ENCODE measurements at places on chromosomes 2 and 18.
A peak's percentile ranks its signal among the peaks of the same experiment; 100 is the strongest.

GRCh38 chr2:16407358-16407757, 258.3 kb downstream of the CYRIA start:
- DNase-seq = no peak

DNA sequence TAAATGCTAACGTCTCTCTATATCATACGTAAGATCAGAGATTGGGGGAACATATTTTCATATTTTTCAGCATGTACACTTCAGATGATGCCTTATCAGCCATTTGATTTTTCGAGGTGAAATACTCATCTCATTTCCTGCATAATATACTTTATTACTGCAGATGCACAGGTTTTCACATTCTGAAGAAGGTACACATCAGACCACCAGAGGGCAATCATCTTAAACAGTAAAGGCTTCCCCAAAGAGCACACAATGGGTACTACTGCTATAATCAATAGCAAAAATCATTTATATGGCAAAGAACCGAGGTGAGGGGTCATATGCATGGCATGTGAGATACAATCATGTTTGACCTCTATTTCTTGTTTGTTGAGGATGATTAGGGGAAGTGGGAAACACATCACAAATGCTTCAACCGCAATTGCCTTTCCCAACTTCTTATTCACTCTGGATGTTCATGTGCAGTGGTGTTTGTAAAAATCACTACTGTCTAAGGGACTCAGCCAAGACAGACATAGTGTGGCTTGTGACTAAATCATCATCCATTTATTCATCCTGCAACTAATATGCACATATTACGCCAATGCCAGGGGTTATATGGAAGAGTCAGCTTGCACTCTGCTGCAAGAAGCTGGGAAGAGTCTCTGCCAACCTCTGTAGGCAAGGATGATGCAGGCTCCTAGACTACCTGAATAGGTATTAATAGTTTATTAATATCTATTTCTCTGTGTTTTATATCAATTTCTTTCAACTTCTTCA, 118.7 kb downstream of the EPB41L3 start:
- DNase-seq = no peak

DNA sequence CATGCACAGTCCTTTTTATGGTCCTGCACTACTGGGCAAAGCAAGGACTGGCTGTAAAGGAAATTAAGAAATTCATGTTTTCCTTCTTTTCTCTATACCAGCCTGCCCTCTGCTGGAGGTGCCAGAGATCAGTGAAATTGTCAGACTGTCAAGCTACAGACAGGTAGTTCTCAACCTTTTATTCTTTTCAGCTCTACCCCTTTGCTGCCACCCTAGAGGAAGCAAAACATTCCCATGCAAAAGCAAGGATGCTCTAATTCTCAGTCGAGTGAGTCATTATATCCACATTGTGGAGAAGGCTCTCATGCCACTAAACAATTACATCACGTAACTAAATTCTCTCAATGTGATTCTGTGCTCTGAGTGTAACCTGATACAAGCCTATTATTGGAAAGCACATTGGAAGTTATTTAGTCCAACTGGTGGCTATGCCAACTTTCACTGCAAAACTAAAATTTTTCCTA, 25.0 kb upstream of the RAPGEF4 start:
- peak; percentile 25 for DNase-seq

DNA sequence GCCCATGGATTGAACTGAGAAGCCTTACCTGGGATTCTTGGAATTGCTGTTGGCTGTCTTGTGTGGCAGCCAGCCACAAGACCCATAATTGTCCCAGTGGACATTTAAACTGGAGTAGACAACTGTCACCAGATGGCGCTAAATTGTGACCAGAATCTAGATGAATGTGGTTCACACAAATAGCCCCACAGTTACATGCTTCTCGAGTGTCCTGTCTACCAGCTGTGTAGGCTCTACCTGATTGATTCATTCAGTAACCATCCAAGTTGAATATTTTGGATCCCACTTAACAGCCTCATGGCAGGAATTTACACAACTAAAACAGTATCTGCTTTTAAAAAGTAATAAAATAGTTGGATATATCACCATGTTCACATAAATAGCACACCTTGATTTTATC, 73.2 kb downstream of the MAP4K4 start:
- no peak for DNase-seq

DNA sequence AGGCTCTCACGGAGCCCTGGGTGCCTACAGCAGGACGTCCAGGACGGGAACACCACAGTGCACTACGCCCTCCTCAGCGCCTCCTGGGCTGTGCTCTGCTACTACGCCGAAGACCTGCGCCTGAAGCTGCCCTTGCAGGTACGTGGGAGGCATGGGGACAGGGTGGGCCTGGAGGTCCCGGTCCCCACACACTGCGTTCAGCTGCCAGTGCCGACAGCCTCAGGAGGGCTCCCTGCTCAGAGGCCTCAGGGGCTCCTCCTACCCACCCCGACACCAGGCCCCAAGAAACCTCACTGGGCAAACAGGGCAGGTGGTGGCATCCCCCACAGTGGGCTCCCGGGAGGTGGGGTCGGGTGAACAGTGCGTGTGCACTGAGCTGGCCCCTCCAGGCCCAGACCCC, 10.8 kb downstream of the ANO7 start:
- DNase-seq = no peak

DNA sequence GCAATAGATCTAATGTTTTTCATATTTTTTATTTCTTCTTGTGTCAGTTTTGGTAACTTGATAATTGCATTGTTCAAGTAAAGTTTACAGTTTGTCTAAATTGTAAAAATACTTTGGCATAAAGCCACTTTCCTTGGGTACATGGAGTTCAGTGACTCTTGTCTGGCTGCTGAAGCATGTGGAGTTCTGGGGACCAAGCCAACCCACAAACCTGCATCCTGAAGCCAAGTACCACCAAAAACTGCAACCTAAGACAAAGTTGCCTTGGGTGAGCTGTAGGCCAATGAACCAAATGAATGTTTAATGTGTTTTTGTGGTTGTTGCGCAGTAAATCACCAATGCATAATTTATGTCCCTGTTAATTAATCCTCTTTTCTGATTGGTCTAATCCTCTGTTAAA, 872.6 kb downstream of the BCL11A start:
- DNase-seq = no peak

GRCh38 chr2:144452169-144452988, 67.5 kb downstream of the ZEB2 start:
- no peak for DNase-seq

DNA sequence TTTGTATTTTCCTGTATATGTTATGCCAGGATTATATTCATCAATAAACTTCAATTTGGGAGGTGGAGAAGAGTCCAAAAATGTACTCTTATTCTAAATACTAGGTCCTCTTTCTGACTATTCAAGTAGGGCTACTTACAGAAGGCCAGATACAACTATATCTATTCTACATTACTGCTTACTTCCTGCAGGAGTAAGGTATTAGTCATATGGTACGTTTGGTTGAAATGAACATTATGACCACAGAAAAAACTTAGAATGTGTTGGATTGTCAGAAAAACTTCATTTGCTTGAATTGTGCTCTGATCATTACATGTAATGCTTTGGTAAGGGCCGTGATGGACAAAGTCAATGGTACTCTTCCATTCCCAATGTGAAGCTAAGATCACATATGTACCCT, 35.0 kb downstream of the STAT4 start:
- no peak for DNase-seq

DNA sequence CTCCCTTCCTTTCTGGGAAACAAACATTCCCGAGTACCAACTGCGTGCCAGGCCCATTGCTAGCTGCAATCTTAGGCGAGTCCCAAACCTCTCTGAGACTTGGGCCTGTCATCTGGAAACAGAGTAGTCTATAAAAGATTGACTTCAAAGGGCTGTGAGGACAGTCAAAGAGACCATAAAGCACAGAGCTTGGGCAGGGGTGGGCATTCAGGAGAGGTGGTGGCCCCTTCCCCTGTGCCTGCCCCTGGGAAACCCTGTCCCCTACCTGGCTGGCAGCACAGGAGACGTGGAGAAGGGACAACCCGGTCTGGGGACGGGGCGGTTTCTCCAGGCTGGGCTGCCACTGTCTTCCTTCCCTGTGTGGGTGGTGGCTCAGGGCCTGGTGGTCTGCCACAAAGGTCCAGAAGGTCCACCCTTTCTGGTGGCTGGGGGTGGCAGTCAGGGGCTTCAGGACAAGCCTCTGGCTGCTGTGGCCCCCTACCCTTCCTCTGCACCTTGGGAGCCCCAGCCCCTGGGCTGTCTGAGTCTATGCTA, 33.9 kb upstream of the FOSL2 start:
- no peak for DNase-seq

DNA sequence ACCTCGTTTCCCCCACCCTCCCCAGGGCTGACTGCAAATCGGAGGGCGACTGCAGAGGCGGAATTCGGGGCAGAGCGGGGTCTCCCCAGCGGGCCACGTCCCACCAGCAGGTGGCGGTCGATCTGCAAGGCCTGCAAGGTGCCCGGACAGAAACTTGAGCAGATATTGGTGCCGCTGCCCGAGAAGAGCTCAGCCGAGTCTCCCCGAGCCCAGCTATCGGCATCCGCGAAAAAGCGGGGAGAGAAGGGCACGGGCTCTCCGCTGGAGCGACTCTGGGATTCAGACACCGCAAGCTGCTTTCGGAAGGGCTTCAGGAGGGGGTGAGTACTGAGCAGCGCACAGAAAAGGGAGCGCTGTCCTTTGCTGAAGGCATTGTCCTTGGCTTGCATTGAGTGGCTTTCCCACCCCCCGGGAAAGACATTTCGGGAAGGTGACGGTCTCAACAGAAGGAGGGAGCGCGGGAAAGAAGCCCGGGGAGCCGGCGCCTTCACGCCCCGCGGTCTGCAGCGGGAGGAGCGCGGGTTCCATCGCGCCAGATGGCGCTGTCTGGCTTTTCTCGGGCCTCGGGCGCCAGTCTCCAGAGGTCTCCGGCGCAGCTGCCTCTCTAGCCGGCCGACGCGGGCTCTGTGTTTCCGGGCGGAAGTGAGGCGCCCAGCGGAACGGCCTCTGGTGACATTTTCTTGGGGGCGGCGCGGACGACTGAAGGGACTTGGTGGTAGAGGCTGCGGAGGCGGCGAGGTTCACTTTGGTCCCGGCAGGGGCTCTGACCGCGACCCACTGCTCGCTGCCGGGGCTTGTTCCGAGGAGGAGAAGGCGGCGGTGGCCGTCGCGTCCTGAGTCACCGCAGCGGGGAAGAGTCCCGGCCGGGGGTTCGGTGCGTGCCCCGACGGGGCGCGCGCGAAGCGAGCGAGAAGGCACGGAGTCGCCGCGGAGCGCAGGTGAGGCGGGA, 69.5 kb downstream of the HAUS1 start:
- peak; percentile 82 for DNase-seq

- DNase-seq = no peak
These were observed 37.1 kb upstream of the ZCCHC2 start for GRCh38 chr18:62485684-62486083.

DNA sequence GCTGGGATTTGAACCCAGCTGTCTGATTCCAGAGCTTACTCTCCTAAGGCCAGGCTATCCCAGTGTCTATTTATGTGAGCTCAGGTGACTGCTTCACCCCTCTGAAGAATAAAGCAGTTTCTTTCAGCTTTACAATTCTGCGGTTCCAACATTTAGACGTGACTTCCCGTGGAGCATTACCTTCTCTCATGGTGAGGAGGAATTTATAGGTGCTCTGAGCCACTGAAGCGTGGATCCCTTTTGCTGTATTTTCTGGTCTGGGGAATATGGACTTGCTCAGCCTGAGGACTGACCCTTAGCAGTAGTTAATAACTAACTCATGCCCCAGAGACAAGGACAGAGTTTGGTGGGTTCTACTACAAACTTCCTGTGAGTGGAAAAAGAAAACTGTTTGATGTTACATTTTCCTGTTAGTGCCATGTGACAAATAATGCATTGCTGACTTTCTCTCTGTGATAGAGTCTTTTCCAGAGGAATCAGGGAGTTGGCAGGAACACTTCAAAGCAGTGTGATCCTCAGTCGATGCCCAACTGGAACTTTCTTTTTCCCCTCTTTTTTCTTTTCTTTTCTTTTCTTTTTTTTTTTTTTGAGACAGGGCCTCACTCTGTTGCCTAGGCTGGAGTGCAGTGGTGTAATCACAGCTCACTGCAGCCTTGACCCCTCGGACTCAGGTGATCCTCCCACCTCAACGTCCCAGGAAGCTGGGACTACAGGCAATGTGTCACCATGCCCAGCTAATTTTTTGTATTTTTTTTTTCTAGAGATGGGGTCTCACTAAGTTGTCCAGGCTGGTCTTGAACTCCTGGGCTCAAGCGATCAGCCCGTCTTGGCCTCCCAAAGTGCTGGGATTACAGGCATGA, 21.9 kb downstream of the CASP10 start:
- no peak for DNase-seq

- DNase-seq = no peak
These were observed 82.0 kb downstream of the SMAD7 start for GRCh38 chr18:48868468-48869466.

DNA sequence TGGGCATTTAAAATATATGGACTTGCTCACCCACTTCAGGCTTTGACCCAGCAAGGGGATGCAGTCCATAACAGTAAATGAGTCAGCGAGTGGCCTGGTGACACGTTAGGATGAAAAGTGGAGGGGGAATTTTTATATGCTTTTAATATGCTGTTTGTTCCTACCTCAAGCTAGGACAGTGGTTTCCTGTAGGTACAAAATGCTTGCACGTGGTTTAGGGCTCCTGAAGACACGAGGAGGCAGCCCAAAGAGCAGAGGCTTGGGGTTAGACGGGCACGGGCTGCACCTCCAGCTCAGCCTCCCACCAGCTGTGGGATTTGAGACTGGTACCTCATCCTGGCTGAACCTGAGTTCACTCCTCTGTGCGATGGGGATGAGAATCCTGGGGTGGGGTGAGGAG, 306.2 kb upstream of the CXCR4 start:
- DNase-seq = no peak

DNA sequence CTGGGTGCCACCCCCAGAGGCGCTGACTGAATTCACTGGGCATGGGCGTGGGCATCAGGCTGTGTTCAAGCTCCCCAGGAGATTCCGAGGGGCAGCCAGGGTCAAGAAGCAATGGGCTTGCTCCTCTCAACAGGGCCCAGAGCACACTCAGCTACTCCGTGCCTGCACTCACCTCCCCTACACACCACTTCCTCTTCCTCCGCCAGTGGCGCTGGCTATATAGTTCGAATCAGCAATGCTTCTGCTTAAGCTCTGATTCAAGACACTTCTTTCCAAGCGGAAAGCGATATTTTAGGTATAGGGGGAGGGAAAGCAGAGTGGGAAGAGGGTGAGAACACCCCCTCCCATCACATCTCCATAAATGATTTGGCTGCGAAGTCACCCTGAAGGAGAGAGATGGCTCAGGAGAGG, 42.1 kb downstream of the CRACDL start:
- DNase-seq = no peak

DNA sequence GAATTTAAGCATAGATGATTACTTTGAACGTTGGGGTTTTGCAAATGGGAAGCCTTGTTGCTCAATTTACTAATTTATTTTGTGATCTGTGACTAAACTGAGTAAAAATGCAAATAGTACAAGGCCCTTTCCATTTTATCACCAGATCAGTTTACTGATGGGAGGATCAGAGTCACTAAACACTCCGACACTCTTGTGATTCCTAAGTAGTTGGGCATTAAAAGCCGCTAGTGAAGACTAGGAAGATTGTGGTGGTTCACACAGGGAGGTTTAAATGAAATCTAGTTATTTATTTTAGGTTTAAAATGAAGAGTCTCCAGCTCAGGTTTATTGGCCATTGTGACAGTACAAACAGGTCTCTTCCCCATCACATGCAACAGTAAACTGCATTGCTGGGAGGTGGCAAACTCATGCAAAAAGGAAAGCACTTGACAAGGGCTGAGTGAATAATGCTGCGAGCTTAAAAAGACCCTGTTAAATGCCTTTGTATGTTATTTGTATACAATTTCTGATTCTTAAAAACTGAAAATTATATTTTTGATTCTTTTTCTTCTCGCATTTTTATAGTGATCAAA, 394.8 kb upstream of the FANCL start:
- no peak for DNase-seq
